CD4-positive, alpha-beta T cell treated with Interleukin-4 for 1 hour (primary cell): ENCODE measurements at places on chromosomes 7 and 10.

- peak; percentile 60 for DNase-seq
These were observed 13.0 kb downstream of the HNRNPA2B1 start for GRCh38 chr7:26187380-26188205.

GRCh38 chr10:7686351-7687171, 16.6 kb upstream of the ITIH2 start:
- DNase-seq, result no peak

DNA sequence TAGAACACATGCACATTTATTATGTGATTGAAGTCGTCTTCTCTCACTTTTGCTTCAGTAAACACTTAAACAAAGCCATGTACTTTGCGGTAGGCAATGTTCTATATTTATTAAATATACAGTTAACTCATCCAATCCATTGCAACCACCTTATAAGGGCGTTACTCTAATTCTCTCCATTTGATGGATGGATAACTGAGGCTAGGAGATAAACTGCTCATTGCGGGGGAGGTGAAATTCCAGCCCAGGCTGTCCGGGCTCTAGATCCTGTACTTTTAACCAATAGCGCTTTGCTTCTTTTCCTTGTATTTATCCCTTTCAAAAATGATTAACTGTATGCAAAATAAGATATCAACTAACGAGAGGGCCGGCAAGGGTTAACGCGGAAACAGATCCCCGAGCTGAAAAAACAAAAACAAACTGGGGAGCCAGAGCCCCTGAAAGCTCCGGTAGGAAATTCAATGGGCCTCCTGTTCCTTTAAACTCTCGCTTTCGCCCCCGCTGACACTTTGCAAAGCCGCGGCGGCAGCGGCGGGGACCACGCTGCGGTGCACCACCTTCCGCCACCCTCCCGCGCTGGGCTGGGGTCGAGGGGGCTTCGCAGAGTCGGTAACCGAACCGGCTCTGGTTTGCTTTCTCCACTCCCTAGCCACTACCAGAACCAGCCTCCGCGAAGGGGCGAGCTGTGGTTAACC, 1.0 kb upstream of the PLXDC2 start:
- DNase-seq, result no peak

GRCh38 chr7:75869776-75870379, 9.0 kb upstream of the RHBDD2 start:
- DNase-seq, result no peak

DNA sequence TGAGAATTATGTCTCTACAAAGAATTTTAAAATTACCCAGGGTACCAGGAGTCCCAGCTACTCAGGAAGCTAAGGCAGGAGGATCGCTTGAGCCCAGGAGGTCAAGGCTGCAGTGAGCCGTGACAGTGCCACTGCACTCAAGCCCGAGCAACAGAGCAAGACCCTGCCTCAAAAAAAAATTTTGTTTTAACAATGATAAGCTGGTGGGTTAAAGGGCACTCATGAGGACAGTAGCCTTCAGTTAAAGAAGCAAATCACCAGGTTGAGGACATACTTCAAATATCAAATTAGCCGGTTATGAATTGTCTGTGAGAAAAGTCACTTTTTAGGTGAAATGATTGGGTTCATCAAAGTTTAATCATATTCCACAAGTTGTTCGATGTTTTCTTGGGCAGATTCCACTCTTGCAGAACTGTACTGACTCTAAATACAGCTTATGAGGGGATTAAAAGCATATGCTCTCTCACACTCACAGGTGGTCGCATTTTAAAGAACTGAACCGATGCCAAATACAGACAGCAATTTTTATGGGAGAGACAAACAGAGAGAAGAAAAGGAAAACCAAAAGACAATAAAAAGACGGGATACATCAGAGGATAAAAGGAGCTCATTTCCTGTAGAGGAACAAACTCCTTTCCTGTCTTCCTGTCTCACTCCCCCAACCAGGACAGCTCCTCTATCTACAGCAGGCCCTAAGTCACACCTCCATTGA, 582.8 kb upstream of the NRP1 start:
- DNase-seq, result no peak

GRCh38 chr7:98022531-98022930, 32.5 kb upstream of the OCM2 start:
- no peak for DNase-seq

- DNase-seq, result no peak
These were observed 61.1 kb upstream of the EZH2 start for GRCh38 chr7:148944935-148945934.

DNA sequence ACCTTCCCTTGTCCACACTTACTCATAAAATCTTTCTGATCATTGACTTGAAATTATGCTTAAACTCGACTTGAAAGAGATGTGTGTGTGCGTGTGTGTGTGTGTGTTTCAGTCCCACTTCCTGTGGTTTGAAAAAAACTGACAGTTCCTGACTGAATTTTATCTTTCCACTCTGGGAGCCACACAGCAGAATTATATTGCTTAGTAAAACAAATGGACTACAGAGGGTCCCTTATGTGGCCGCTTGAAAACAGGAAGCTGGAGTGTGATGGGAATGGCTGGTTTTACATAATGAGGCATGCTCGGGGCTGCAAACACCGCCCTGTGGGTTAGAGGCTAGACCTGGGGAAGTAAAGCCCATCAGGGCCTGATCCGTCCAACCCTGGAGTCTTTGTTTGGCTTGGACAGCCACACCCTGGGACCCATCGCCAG, 54.8 kb downstream of the LYZL1 start:
- no peak for DNase-seq

DNA sequence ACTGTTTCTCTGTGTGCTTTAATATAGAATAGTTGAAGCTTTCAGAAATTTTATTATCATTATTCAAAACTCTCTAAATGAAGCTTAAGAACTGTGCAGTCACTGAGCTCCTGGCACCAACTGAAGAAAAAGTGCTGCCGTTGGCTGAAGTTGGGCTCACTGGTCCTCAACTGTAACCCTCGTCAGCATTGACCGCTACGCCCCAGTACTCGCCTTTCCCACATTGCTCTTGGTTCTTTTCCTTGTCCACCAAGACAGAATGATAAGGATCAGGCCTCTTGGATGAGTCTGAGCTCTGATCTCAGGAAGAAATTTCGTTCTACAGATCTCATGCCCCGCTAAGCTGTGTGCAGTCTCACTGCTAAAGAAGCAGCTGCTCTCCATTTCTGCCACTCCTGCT, 7.9 kb upstream of the TAF3 start:
- no peak for DNase-seq

GRCh38 chr7:145030754-145031153, 194.9 kb upstream of the TPK1 start:
- no peak for DNase-seq

- DNase-seq, result no peak
These were observed 23.5 kb downstream of the SNX13 start for GRCh38 chr7:17916786-17917185.

- DNase-seq, result no peak
These were observed 98.7 kb downstream of the HTR5A start for GRCh38 chr7:155168597-155169480.

DNA sequence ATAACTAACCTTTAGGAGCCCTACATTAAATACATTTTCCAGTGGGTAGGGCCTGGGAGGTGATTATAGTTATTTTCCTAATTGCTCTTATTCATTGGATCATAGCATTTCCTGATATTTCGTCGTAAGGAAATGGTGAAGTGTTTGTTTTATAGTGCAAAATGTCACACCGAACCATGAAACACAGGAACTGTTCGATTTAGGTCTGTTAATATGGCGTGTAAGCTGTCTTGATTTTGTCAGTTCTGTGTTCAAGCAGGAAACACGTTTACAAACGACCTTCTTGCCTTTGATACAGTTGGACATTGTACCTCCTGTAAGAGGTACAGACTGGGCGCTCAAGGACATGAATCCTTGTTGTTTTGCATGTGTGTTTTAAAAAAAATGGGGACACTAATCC, 14.8 kb downstream of the RBM17 start:
- no peak for DNase-seq

DNA sequence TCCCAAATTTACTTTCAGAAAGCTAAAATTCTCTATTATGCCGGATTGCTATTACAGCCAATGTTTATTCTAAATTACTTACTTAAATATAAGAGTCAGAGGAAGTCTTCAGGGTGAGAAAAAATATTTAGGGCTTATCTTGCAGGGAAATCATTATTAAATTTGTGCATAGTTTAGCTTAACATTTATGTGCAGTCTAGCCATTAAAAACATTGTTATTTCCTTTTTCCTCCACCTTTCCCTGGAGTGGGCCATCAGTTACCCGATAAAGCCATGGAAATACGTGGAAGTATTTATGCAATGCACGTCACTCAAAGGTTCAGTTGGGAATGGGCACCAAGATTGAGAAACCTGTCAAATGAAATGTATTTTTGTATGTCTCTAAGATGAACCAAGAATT, 9.5 kb upstream of the TAS2R60 start:
- no peak for DNase-seq

GRCh38 chr10:12156367-12157123, 27.1 kb downstream of the SEC61A2 start:
- no peak for DNase-seq

- DNase-seq, result no peak
These were observed 92.0 kb upstream of the GDF10 start for GRCh38 chr10:47207894-47208469.

DNA sequence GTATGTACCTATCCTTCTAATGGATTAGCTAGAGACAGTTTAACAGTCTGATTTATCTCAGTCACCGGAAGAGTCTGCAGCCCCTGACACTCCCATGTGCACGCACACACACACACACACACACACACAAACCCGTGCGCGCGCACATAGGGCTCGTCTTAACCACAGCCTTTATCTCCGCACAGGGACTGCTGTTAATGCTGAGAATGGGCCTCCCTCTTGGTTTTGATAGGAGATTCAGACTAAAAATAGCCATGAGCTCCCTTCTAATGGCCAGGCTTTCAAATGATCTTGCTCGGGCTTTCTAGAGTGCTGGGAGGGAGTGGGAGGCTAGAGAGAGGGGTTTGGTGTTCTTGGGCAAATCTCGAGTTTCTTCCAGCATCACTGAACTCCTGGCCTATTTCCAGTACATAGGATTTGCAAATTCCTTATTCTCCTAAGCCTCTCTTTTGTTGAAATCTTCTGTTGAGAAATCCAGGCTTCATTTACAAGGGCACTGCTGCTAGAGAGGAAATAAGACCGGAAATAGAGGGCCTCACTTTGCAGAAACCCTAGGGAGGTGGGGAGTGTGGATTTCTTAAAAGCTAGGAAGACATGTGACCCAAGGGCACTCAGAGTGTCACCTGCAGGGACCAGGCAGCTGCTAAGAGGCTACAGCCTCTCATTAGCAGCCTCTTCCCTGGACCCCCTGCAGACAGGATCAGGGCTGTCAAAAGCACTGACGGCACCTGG, 2.4 kb downstream of the TMEM72 start:
- DNase-seq, result peak; percentile 39

DNA sequence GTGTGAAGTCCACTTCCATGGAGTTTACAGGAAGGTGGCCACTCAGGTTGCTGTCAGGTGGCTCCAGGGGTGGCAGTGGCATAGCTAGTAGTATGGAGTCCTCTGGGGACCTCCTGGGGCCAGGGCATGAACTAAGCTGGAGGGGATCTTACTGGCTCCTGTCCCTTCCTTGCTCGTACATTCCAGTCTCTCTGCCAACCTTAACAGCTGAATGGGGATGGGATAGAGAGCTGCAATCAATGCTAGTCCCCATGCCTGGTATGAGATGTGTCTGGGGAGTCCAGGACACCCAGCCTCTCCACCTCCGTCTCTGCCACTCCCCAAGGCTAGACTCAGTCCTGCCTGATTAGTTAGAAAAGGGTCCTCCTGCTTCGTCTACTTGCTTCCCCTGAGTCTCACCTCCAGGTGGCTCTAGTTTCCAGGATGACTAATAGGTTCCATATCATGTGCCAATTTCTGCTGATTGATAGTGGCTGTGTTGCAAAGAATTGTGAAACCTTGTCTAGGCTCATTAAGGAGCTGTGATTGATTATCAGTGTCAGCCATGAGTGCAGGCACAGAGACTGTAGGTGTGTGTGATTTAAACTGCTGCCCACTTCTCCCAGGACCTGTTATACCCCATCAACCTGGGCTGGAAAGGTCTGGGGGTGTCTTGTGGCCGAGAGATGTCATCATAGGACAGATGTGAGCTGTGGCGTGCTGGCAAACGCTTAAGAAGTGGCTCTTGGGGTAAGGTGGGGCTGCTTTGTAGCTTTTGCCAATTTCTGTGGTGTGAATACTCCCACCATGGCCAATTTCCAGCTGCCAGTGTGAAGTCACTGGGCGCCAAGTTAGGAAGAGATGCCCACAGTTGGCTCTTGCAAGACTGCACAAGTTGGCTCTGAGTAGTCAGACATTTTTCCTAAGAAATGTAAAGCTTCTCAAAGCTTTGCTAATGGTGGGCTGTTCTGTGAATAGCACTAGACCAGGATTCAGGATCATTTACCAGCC, 59.8 kb downstream of the COL13A1 start:
- DNase-seq, result no peak

DNA sequence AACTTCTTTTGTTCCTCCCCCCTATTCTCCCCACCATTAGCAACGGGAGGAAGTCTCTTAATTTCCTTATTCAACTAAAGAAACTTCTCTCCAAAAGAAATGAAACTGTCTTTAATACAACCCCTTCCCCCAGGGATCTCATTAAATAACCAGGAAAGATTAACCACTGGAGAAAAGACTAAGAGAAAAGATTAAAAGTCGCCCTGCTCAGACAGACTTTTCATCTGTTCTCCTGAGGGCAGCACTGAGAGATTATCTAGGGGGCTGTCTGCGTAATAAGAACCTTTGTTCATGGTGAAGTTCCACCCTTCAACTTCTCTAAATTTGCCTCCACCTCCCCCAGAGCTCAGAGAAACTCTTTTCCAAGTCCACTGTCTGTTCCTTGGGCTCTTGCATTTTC, 105.5 kb downstream of the HGF start:
- no peak for DNase-seq

- DNase-seq, result no peak
These were observed 29.5 kb upstream of the CCNY start for GRCh38 chr10:35306852-35307251.

DNA sequence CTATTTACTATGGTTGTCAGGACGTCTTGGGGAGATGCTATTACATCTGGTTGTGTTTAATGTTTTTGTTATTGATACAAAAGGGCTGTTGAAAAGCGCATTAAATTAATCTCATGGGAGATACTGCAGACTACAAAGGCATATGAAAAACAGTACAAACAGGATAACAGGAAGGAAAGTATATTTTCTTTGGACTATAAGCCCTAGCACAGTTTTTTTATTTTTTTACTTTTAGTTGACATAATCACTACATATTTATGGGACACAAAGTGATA, 341.3 kb downstream of the ARL4A start:
- no peak for DNase-seq

GRCh38 chr10:28391283-28391682, 88.4 kb upstream of the MPP7 start:
- DNase-seq, result no peak

DNA sequence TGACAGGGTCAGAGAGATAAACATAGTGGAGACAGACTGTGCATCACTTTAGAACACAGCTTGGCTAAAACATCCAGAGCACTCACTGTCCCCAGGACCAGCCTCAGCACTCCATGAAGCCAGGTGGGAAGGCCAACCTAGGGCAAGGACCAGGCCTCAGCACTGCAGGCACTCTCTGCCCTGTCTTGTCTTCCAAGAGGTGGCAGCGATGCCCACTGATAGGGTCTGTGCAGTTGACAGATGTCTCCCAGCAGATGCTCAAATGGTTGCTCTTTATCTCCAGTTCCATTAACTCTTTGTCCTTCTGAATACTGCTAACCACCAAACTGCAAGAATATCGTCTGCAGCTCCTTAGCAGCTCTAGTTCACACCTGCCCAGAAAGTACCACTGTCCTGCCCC, 9.1 kb downstream of the DDX56 start:
- DNase-seq, result no peak

GRCh38 chr7:133820584-133820983, 306.6 kb upstream of the LRGUK start:
- DNase-seq, result no peak

GRCh38 chr7:15801551-15801950, 115.1 kb upstream of the MEOX2 start:
- DNase-seq, result no peak
